ENCODE measurements at places on chromosomes 12 and 14.
A peak's percentile ranks its signal among the peaks of the same experiment; 100 is the strongest.

DNA sequence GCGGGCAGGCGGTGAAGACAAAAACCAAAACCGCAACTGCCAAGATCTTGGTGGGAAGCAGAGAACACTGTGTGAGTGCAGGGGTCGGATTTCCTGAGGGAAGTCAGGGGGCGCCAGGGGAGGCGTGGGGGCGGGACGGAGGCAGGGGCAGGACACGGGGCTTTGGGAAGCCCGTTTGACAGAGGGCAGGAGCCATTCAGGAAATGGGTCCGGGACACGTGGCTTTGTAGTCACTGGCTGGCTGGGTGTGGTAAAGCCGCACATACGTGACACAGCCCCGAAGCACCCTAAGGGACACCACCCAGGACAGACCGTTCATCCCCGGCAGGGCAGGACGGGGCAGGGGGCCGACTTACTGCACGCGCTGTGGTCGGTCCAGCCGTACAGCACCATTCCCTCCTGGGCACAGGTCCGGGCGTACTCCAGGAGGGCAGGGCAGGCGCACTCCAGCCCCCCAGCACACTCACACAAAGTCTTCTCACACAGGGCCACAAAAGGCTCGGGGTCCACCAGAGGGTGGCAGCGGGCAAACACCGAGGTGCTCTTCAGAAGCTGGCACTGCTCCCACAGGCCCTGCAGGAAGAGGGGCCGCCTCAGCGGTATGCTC is 49.4 kb downstream of the VWF start:
- DNase-seq: peak; percentile 56

DNA sequence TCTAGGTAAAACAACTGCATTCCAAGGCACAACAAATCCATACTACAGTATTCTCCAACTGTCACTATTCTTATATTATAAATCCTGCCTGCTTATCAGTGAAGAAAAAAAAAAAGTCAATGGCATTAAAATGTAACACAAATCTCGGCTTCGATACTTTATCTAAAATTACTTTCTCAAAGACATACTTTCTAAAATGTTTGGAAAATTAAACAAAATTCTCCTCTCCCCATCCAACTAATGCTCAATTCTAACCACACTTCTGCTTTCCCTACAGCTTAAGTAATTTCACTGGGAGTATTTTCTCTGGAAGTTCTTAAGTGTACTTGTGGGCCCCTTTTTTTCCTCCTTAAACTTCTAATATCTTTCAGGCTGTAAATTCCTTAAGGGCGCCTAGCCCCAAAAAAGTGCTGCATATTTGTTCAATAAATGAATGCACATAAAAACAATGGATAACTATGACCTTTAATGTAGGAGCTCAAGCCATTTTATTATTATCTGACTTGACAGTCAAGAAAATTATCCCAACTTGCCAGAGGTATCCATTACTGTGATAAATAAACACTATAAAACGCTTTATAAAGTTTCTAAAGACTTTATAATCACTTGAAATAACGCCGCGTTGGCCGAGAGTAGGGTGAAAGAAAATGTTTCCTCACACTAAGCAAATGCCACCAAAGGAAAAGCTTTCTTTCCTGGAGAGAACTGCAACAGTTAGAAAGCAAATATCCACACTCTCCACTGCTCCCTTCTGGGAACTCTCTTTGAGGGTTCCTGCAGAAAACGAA is 977 bp downstream of the HEATR5A start:
- no peak for DNase-seq

DNA sequence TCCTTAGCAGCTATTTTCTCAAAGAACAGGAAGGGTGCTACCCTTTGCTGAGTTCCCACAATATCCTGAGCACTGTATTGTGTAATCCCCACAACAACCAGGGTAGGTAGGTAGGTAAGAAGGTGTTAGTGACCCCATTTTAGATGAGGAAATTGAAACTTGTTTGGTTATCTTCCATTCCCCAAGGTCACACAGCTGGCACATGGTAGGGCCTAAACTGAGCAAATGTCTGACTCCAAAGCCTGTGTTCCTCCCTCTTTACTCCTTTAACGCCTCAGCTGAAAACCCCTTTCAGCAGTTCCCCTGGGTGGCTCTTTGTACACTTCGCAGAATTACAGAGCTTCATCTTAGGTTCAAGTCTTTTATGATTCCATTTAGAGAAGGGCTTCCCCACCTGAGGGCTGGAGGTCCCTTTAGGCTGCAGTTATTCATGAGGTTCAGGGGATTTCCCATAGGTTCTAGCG is 26.5 kb upstream of the RIC8B start:
- DNase-seq: no peak

- DNase-seq: no peak
Observed at GRCh38 chr14:102696332-102696731, 80.9 kb upstream of the TRAF3 start.

- DNase-seq: peak; percentile 78
Observed at GRCh38 chr14:92585981-92586937, 72.7 kb downstream of the RIN3 start.

- DNase-seq: no peak
Observed at GRCh38 chr14:100658181-100658886, 68.4 kb upstream of the DLK1 start.

GRCh38 chr12:121803861-121804416 is at the start of gene SETD1B:
TSS of gene SETD1B (plus strand) at chr12:121804009. CDS start at chr12:121804738, 729 bp downstream.
- no peak for DNase-seq

- no peak for DNase-seq
Observed at GRCh38 chr12:74781991-74782485, 244.4 kb downstream of the ATXN7L3B start.

DNA sequence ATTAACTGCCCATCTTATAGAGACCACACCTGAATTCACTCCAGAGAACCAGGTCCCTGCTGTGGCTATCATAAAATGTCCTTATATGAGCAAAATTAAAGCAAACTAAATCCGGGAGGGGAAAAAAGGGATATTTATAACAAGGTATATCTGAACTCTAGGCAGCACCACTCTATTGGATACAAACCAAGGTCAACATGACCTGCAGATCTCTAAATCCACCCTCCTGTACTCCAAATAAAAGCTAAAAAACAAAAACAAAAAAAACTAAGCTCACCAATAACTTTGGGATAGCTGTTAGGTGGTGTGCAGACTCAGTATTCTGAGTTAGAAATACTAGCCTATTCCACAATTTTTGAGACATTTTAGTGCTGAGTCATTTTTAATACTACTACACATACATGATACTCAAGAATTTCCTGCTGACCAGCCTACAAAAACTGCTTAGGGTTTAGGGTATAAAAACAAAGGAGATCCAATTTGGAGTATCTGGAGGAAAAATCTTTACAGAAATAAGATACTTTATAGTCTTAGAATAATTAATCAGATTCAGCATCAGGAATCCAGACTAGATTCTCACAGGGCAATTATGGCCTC is 46.6 kb upstream of the LTBP2 start:
- peak; percentile 50 for DNase-seq

DNA sequence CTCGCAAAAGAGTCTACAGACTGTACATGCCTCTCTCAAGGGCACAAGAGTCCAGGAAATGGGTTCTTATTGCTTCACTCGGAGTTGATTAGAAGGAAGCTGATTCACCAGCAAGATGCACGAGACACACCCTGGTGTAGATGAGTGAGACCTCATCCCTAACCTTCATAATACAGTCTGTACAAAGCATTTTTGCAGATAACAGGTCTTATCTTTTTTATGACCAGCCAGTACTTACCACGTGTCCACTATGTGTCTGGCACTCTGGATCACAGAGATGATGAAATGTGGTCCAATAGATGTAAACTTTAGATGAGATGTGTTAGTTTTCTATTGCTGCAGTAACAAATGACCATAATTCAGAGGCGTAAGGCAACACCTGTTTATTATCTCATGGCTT is 53.4 kb upstream of the PWP1 start:
- no peak for DNase-seq

GRCh38 chr14:56129092-56129491 is 10.9 kb downstream of the PELI2 start:
- DNase-seq: no peak

- no peak for DNase-seq
Observed at GRCh38 chr12:89951050-89951693, 242.5 kb upstream of the ATP2B1 start.

GRCh38 chr14:100547633-100548294 is 39.5 kb downstream of the BEGAIN start:
- peak; percentile 60 for DNase-seq
